ENCODE measurements at places on chromosomes 13 and 19.

DNA sequence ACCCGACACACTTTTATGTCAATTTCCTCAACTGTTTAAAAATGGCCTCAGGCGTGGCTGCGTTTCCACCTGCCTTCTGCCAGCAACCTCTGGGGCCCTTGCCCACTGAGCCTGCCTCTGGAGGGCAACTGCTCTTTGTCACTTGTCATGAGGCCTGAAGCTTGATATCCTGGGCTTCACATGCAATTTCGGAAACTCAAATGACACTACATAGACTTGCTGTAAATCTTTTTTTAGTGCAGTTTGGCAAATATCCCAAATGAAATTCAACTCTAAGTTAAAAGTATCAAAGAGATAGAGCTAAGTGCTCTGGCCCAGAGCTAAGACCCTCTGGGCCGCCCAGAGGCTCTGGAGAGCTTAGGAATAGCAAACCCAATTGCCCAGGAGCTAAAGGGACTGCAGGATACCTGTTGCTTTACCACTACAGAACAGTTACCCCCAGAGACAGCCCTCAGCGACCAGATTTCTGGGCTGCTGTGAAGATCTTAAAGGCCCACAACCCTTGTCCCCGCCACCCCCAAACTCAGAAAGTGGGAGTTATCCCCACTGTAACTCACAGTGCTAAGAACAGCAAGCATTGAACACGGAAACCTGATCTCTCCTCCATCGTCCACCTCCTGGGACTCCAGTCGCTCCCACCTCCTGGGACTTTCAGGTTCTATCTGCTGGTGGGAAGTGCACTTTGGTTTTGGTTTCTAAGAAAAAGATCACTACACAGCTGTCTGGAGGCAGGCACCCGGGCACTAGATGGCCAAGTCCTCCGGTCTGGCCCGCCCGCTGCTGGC, 19.4 kb downstream of the GJA3 start:
- no peak for DNase-seq

DNA sequence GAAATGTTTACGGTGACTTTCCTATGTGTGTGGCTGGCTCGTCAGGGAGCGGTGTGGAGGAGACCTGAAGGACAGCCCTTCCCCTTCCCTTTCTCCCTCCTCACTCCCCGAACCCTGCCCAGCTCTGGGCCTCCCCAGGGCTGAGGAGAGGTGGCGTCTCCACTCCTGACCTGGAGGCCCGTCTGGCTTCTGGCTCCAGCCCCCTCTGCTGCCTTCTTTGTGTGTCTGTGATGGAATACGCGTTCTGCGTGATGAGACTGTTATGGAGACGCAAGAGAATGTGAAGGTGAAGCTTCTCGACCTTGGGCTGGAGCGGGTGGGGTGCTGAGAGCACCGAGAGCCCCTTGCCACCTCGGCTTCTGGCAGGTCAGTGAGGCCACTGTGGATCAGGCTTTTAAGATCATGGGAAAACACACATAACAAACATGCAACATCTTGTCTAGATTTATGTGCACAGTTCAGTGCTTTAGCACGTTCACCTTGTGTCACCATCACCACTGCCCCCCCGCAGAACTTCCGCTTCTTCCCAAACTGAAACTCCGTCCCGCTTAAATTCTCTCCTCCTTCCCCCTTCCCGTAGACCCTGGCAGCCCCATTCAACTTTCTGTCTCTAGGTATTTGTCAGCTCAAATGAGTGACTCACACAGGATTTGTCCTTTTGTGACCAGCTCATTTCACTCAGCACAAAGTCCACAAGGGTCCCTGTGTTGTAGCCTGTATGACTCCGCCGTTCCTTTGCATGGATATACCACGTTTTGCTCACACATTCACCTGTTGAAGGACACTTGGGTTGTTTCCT, 24.7 kb downstream of the ATP11A start:
- DNase-seq = no peak

DNA sequence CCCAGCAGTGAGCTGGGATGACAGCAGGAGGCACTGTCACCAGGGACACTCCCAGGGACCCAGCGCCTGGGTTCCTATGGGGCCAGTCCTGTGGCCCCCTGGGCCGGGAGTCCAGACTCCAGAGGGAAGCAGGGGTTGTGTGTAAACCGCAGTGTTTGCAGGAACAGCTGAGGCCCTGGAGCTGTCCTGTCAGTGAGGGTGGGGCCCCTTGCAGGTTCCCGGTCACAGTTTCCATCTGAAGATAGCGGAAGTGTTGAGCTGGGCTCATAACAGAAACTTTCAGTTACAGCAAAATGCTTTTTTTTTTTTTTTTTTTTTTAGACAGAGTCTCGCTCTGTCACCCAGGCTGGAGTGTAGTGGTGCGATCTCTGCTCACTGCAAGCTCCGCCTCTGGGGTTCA, 17.7 kb upstream of the CSNK1G2 start:
- peak; percentile 42 for DNase-seq

GRCh38 chr19:31168106-31168625, 181.1 kb downstream of the TSHZ3 start:
- no peak for DNase-seq

DNA sequence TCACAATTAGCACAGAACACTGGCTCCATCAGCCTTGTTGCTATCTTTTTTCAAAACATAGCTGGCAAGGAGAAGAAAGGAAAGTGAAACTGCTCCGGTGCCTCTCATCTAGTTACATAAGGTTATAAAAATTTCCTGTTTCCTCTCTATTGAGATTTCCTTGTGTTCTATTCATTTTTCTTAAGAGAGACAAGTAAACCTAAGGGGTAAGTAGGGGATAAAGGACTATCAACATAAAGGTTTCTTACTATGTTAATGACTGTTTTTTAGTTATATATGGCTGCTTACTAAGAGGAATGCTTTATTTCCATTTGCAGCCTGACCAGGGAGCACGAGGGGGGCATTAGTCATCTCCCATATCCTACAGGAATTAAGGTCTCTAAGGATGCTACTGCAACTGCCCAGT, 73.2 kb upstream of the MLNR start:
- DNase-seq = peak; percentile 52

DNA sequence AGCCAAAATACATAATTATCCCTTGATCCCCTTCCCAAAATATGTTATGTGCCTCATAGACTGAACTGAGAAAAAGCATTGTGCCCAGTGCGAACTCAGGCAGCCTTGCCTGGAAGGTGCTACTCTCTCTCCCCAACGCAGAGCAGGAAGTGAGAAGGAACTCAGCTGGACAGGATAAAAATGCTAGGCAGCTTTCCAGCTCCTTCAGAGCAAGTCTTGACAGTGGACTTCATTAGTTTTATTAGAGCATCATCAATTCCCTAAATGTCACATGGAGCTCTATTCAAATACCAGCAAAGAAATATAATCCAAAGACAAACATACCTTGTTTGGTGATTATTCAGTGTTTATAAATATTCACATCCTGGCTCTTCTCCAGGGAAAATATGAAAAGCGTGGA, 202.4 kb downstream of the RFC3 start:
- no peak for DNase-seq

DNA sequence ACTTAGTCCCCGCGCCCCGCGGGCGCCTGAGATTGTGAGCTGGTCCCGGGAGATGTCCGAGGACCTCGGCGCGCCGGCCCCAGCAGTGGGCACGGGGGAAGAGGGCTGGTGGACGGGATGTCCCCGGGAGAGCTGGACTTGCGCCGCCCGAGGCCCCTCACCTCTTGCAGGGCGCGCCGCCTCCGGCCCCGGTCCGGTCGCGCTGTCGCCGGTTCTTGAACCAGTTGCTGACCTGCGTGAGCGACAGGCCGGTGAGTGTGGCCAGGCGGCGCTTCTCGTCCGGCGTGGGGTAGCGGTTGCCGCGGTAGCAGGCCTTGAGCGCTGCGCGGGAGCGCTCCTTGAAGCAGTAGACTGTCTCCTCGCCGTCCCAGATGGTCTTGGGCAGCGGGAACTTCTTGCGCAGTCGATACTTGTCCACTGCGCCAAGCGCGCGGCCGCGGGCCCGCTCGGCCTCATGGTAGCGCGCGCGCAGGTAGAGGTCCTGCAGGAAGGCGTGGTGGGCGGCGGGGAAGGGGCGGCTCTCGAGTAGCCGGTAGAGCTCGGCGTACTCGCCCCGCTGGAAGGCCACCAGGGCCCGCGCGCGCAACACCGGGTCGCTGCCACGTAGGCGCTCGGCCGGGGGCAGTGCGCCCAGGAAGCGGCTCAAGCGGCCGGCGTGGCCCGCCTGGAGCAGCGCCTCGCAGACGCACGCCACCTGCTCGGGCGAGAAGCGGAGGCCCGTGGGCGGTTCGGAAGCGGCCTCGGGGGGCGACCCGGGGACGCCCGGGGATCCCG, 984 bp downstream of the SIX5 start:
- no peak for DNase-seq

DNA sequence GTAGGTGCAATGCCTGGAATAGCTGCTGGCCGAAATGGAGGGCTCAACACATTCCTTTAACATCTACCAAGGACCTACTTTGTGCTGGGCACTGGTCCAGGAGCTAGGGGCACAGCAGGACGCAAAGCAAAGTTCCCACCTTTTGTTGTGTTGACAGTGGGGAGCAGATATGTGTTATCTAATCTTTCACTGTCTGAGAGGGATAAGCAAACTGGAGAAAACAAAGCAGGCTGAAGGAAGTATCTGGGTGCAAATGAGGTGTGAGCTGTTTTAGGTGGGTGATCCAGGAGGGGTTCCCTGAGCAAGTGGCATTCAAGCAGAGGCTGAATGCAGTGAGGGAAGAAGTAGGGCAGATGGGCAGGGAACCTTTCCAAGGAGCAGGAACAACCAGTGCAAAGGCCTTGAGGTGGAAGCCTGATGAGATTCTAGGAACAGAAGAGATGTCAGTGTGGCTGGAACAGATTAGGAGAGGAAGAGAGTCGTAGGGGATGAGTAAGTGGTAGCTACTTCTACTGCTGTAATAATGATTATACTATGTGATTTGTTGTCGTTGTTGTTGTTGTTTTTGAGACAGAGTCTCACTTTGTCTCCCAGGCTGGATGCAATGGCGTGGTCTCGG, 2.2 kb upstream of the PLAUR start:
- no peak for DNase-seq

DNA sequence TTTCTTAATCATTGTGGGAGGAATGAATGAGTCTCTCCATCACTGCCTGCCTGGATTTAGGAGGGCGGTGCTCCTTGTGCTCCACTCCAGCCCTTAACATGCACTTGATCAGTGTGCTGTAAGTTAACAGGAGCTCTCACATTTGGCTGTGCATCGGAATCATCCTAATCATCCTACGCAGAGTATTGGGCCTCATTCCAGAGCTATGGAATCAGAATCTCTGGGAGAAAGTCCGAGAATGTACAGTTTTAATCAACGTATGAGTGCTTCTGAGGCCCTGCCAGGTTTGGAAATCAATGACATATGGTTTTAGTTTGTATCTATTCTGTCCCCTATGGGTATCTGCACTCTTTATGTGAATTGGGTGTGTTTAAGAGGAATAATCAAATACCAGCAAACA, 34.9 kb upstream of the DCLK1 start:
- DNase-seq = no peak

DNA sequence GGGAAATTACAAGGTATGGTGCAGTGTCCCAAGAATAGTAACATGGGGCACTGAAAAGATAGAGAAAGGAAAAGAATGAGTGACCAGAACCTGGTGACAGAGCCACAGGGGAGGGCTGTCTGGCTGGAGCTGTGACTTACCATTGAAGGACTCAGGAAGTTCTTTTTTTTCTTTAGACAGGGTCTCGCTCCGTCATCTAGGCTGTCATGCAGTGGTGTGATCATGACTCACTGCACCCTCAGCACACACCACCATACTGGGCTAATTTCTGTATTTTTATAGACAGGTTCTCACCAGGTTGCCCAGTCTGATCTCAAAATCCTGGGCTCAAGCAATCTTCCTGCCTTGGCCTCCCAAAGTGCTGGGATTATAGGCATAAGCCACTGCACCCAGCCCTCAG, 8.8 kb upstream of the CPB2 start:
- DNase-seq = no peak

DNA sequence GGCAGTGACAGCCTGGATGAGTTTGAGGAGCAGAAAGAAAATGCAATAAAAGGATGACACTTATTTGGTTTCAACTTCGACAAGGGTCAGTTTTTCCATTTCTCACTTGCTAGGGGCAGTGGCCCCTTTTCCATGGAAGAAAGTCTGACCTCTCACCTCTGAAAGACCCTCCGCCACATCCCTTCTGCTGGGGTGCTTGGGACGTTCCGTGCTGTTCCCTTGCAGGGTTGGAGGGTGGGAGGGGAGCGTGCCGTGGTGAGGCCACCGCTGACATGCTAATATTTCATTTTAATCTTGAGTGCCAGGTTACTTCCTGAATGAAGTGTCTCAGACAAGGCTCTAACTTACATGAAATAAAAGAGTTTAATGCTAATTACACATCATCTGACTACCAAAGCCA, 5.2 kb upstream of the ZNF536 start:
- DNase-seq = no peak

- no peak for DNase-seq
Measured at GRCh38 chr13:111482806-111483620, 162.6 kb downstream of the TEX29 start.

- DNase-seq = no peak
Measured at GRCh38 chr19:46475986-46476385, 4.6 kb upstream of the PNMA8A start.

DNA sequence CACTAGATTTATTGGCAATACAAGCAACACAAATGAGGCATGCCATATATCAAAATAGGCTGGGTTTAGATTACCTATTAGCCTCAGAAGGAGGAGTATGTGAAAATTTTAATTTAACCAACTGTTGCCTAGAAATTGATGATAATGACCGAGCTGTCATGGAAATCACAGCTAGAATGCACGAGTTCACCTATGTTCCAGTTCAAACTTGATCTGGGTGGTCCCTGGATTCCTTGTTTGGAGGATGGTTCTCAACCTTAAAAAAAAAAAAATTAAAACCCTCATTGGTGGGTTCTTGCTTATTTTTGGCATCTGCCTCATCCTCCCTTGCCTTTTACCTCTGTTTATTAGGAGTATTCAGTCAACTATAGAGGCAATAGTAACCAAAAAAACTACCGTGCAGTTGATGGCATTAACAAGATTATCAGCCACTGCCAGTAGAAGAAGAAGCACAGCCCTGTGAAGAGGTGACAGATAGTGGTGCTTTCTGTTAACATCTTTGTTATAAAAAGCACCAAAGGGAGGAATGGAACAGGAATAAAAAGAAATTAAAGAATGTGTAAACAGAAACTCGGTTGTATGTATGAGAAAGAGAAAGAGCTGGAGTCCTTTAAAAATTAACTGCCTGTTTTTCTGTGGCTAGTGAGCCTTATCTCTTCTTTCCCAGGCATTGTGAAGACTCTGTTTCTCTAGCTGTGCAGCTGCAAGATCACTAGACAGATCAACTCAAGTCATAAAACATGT, 106.4 kb downstream of the ZNF429 start:
- no peak for DNase-seq

- DNase-seq = peak; percentile 57
Measured at GRCh38 chr19:10230173-10230860, 814 bp downstream of the S1PR2 start.

DNA sequence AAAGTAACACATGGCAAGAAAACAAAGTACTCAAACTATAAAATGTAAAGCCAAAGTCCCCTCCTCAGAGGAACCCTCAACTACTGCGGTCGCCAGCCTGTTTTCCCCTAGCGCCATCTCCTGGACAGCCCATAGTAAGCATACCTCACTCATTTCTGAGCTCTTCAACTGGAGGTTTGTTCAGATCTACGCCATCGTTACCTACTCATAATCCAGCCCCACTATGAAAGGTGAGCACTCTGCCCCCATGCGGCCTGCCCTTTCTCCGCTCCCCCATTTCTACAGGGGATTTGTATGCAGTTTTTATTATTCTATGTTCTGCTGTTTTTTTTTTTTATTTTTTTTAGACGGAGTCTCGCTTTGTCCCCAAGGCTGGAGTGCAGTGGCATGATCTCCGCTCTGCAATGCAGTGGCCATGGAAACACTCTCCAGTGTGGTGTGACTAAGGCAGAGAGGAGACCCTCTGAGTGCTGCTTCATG, 26.2 kb downstream of the OPA3 start:
- DNase-seq = peak; percentile 70
